ENCODE measurements at places on chromosomes 4 and X.

DNA sequence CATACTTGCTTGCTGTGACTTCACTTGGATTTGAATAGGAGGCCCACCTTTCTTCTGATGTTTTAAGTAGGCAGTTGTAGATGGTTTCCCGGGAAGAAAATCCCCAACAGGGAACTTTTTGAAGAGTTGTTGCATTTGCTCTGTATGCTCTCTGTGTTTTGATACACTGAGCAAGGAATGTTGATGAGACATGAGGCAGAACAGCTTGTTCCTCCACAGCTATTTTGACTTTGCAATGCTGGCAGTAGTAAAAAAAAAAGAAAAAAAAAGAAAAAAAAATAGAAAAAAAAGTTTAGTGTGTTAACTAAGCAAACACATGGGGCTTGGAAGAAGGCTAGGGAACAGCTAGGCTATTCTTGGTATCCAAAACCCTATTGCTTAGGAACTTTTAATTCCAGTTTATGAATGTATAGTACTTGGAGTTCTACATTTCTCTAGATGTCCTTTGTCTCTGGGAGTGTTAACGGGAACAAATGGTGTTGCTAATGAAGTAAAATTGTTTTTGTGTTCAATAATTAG, 23.4 kb upstream of the PAQR3 start:
- no peak for DNase-seq

DNA sequence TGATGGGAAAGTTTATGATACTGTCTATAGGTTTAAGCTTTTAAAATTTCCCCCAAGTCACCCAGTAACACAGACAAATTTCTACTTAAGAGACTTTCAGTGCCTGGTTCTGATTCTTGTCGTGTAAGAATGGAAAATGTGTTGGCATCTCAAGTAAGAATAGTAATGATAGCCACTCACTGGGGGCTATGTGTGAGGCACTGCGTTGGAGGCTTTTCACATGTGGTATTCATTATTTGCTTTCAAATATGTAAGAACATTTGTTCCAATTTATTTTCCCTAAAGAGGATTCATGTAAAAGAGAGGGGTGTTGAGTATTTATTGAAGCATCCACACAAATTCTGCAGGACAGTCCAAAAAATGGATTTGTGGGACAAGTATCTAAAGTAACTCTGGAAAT, 143.6 kb downstream of the FNIP2 start:
- DNase-seq = no peak

GRCh38 chrX:151754047-151754429, 19.5 kb downstream of the CNGA2 start:
- DNase-seq = no peak

- DNase-seq = no peak
Measured at GRCh38 chr4:35125995-35126712, 1118.2 kb downstream of the ARAP2 start.

GRCh38 chr4:974668-975067, 1.3 kb upstream of the DGKQ start:
- no peak for DNase-seq

GRCh38 chrX:108833993-108834392, 97.6 kb upstream of the IRS4 start:
- no peak for DNase-seq

DNA sequence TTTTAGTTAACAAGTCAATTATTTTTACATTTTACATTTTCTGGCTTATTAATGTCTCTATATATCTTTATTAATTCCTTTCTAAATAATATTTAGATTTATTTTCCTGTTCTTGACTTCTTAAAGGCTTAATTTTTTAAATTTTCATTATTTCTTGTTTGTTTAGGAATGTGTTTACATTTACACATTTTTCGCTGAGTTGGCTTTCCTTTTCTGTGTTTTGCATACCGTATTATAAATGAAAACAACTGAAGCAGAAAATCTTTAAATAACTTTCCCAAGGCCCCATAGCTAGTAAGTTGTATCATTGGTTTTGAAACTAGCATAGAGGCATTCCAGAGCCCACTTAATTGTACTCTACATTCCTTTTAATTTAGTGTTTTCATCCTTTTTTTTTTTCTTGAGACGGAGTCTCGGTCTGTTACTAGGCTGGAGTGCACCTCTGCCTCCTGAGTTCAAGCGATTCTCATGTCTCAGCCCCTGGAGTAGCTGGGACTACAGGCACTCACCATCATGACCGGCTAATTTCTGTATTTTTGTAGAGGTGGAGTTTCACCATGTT, 261.6 kb downstream of the IQCM start:
- no peak for DNase-seq

DNA sequence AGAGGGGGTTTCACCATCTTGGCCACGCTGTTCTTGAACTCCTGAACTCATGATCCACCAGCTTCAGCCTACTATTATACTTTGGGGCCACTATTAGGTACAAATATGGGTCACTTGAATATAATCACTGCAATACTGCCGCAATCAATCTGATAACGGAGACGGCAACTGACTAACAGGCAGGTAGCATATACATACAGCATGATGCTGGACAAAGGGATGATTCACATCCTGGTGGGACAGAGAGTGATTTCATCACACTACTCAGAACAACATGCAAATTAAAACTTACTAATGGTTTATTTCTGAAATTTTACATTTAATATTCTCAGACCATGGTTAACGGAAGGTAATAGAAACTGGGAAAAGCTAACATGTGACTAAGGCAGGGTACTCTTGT, 10.9 kb downstream of the LRBA start:
- no peak for DNase-seq

- DNase-seq = no peak
Measured at GRCh38 chrX:107710617-107711391, 64.8 kb downstream of the TSC22D3 start.

DNA sequence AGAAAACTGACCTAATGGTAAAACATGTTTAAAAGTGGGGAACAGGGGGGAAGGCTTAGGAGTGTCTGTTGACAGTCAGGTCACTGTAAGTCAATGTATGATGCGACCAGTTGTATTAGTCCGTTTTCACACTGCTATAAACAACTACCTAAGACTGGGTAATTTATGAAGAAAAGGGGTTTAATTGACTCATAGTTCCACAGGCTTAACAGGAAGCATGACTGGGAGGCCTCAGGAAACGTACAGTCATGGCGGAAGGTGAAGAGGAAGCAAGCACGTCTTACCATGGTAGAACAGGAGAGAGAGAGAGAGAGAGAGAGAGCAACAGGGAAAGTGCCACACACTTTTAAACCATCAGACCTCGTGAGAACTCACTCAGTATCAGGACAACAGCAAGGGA, 13.0 kb upstream of the PLAC1 start:
- DNase-seq = no peak

DNA sequence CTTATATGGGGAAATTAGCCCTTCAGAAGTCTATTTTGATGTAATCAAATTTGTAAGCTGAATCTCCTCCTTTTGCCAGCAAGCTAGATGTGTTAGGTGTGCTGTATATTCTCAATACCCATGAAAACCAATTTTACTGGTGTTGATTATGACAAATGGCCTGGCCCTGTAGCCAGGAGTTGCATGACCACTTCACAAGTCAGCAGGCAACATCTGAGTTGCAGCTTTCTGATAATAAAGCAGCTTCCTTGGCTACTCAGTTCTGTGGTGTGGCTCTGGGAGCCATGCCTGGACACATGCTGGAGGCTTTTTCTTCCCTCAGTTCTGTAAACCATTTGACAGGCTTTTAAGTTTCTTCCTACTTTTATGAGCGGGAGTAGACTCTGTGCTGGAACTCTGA, 154.1 kb upstream of the CXCL13 start:
- no peak for DNase-seq
